Left ventricle myocardium inferior (tissue), 1 donor: ENCODE measurements at places on chromosomes 1 and 21. TPM values are rescaled to one million over a fixed set of nuclear protein-coding genes. Genes with fewer than 3 reads are reported as not detected.

Gene CD101
- total RNA-seq: 0.74 TPM

DNA sequence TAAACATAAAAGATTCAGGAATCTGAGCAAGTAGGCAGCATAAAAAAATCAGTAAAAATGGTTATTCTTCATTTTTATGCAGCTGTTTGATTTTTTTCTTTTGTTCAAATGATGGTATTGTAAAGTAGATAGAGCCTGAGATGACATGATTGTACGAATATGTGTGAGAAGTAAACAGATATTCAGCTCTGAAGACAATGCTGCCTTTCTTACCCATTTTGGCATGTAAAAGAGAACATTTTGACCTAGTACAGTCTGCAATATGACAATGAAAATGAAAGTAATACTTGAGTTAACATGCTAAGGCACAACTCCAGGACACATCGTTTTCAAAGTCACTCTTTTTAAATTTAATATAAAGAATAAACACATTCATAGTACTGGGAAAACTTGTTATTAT lies 95.7 kb upstream of the NCAM2 start:
- no peaks in the 10 kb centered on the region for H3K27me3 ChIP-seq
- H3K36me3 ChIP-seq: no peaks in the 10 kb centered on the region
- H3K27ac ChIP-seq: peak overlapping the region; percentile 18
- H3K4me3 ChIP-seq: no peak overlapping the region
- no peaks in the 10 kb centered on the region for H3K4me1 ChIP-seq

DNA sequence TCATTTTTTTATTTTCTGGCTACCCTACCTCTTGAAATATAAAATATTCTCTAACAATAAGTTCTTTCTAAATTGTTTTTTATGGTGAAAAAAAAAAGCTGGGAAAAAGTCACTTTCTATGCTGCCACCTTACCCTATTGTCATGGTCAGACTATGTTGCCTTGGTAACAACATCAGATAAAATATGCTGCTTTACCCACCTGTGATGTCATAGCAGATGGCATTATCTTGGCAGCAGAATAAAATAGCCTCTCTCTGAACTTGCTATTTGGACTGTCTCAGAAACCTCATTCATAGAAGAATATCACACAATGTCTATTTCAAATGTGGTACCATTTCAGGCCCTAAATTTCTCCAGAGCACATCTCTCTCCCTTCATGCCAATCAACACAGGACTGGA lies 69.6 kb upstream of the SGIP1 start:
- H3K4me1 ChIP-seq: no peaks in the 10 kb centered on the region
- H3K27me3 ChIP-seq: no peaks in the 10 kb centered on the region
- no peak for DNase-seq
- H3K4me3 ChIP-seq: no peak overlapping the region
- H3K36me3 ChIP-seq: no peaks in the 10 kb centered on the region

DNA sequence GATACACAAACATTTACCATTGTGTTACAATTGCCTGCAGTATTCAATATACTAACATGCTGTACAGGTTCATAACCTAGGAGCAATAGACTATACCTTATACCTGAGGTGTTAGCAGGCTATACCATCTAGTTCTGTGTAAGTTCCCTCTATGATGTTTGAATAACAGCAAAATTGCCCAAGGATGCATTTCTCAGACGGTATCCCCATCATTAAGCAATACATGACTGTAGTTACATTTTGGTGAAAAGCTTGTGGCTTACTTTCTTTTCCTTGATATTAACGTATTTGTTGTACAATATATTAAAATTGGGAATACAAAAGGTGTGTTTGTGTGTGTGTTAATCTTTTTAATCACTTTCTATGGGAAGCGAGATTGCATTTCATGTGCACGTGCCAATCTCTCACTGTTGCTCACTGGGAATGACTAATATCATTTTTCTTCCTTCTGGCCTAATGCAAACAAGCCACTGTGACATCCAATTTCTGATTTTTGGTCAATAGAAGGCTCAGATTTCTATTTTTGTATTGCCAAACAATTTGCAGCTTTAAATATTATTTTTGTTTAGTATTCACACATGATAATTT lies 36.7 kb upstream of the WLS start:
- H3K4me3 ChIP-seq: no peak overlapping the region
- no peak overlapping the region for H3K27ac ChIP-seq
- no peaks in the 10 kb centered on the region for H3K27me3 ChIP-seq
- H3K4me1 ChIP-seq: no peaks in the 10 kb centered on the region
- H3K36me3 ChIP-seq: no peaks in the 10 kb centered on the region

Gene TDRD5
- total RNA-seq: not detected

DNA sequence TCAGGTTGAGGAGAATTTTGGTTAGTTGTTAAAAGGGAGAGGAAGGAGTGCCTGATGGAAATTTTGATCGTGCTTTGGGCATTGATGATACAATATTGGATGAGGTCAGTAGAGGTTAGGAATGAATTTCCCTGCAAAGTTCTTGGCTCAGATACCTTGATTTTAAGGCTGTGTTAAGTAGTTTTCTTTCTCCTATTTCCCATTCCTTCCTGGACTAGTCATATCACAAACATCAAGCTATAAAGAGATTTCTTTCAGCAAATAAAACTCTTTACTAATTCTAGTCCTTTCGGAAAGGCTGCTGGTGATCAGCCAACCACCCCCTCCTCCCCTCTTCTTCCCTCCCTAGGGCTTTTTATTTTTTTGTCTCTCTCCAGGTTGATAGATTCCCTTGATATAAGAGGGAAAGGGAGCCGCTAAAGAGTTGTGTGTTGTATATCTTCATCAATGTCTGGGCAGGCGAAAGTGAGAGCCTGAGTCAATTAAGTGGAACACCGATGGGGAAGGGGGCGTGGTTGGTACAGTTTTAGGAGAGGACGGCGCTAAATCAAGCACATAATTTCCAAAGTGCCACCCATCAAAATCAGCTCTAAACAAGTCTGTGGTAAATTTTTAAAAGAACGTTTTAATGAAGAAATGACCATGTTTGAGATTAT lies 100.1 kb upstream of the PLXNA2 start:
- H3K27me3 ChIP-seq: peaks cover 4% of the 10 kb centered on the region
- no peak overlapping the region for H3K4me3 ChIP-seq
- H3K4me1 ChIP-seq: no peaks in the 10 kb centered on the region
- H3K27ac ChIP-seq: no peak overlapping the region

GRCh38 chr1:115927971-115928370 lies 48.3 kb upstream of the SLC22A15 start:
- DNase-seq: no peak
- H3K36me3 ChIP-seq: no peaks in the 10 kb centered on the region
- peaks cover 6% of the 10 kb centered on the region for H3K4me1 ChIP-seq

DNA sequence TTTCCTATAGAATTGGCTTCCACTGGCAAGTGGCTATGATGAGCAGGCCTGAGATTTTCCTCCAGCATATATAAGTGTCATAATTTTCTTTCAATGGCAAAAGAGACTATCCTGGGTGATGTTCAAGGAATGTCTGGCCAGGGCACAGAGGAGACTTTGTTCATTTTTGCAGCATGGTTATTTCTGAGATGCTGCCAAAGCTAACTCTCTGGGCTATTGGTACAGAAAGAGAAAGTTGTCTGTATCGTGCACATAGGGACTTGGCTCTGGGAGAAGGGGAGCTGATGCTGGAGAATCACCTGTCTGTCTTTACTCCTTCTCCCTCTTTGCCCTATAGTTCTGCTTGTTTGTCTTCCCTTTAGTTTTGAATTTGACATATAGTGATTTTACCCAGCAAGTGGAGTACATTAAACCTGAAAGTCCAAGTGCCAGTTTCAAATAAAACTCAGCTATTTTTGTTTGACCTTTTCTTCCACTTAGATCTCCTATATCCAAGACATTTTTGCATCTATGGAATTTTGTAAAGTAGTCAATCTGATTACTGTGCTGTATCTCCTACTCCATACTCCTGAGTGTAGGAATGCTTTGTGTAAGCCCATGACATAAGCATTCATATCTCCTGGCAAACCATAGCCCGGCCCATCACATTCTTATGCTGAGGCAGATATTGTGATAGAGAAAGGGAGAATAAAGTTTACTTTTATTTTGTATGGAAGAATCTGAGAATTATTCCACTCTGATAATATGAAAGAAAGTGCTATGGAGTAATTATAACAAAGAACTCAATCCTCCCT lies 3.9 kb downstream of the FNDC7 start:
- H3K4me3 ChIP-seq: no peak overlapping the region
- peaks cover 8% of the 10 kb centered on the region for H3K4me1 ChIP-seq
- H3K27me3 ChIP-seq: peaks cover 14% of the 10 kb centered on the region

GRCh38 chr1:56156971-56157876 lies 422.1 kb downstream of the PLPP3 start:
- no peaks in the 10 kb centered on the region for H3K27me3 ChIP-seq
- H3K27ac ChIP-seq: no peak overlapping the region
- H3K4me3 ChIP-seq: no peak overlapping the region
- peaks cover 11% of the 10 kb centered on the region for H3K4me1 ChIP-seq

Gene APCS
- not detected for total RNA-seq

DNA sequence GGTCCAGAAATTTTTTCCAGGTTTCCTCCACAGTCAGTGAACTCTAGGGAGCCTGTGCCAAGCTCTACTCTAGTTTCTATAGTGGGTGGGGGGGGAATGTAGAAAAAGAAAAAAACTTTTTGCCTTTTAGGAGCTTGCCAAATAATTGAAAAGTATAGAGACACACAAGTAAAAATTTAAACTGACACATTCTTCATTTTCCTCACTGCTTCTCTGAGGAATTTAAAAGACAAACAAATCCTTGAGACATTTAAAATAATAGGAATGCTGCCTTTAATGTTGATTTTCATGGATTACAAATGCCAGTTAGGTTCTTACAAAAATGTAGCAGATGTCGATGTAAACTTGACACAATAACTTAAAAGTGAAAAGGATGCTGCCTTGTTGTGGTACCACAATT lies 241.9 kb downstream of the DNM3 start:
- no peaks in the 10 kb centered on the region for H3K36me3 ChIP-seq
- H3K4me3 ChIP-seq: no peak overlapping the region
- no peaks in the 10 kb centered on the region for H3K27me3 ChIP-seq
- H3K27ac ChIP-seq: no peak overlapping the region

Gene FYB2
- total RNA-seq: 5.7 TPM

GRCh38 chr1:41726899-41727748 lies 191.6 kb downstream of the HIVEP3 start:
- H3K27ac ChIP-seq: peak overlapping the region; percentile 44
- no peak overlapping the region for H3K4me3 ChIP-seq
- DNase-seq: peak; percentile 78

DNA sequence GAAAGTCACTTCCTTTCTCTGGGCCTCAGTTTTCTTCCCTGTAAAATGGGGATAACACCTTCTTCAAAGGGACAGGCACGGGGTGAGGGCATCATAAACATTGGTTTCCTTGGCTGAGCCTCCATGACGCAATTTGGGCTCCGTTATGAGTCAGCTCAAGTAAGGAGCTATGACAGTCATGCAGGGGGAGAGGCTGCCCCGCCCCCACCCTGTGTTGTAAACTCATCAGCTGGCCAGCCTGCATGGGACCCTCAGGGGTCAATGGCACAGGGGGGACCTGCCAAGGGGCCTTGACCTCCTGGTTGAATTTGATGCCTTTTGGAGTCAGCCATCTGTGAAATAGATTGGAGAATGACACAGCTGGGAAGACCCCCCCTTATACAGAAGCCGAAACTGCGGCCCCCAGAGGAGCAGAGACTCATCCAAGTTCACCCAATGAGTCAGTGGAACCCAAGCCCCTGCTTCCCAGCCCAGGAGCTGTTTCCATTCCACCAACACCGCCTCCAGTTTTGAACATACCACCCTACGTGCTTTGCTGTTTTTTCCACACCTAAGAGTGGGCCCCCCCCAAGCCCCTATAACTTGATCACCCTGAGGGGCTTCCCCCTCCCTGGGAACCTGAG lies 36.8 kb upstream of the RUNX3 start:
- H3K4me1 ChIP-seq: no peaks in the 10 kb centered on the region
- H3K4me3 ChIP-seq: no peak overlapping the region
- H3K27me3 ChIP-seq: peaks cover 99% of the 10 kb centered on the region
- no peaks in the 10 kb centered on the region for H3K36me3 ChIP-seq

GRCh38 chr1:187513190-187513589 lies 684.4 kb downstream of the PLA2G4A start:
- H3K27ac ChIP-seq: no peak overlapping the region
- H3K36me3 ChIP-seq: no peaks in the 10 kb centered on the region
- no peaks in the 10 kb centered on the region for H3K4me1 ChIP-seq
- no peaks in the 10 kb centered on the region for H3K27me3 ChIP-seq
- no peak overlapping the region for H3K4me3 ChIP-seq

Gene NEGR1
- total RNA-seq: 9.7 TPM

DNA sequence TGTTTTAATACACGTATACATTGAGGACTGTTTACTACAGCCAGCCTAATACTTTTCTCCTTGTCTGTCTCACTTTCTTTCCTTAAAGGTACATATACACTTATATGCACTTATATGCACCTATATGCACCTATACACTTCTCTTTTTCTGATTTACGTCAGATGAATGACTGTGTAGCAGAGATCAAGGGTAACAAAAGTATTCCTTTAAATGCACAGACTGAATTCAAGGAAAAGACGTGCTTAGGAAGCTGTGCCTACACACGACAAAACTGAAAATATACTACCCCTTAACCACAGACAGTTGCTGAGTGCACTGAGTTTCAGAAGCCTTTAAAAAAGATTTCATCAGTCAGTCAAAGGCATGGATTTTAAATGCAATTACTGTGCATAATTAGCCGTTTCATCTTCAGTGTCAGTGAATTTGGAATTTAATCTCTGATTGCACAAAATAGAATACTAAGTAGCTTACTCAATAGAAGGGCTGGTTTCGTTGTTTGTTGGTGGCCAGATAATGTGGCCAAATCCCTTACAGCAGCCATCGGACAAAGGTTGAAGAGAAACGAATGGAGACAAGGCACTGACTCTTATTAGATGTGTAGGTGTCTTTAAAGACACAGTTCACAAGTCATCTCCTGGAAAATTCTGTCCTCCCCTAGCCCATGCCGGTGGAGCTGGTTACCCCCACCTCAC lies 38.3 kb upstream of the TARBP1 start:
- H3K4me3 ChIP-seq: no peak overlapping the region
- H3K27ac ChIP-seq: peak overlapping the region; percentile 52
- peaks cover 71% of the 10 kb centered on the region for H3K4me1 ChIP-seq
- no peak for DNase-seq
- no peaks in the 10 kb centered on the region for H3K36me3 ChIP-seq

GRCh38 chr1:12678820-12679219 lies 34.9 kb downstream of the AADACL4 start:
- H3K27ac ChIP-seq: no peak overlapping the region
- H3K4me3 ChIP-seq: no peak overlapping the region
- peaks cover 10% of the 10 kb centered on the region for H3K4me1 ChIP-seq
- DNase-seq: no peak
- no peaks in the 10 kb centered on the region for H3K36me3 ChIP-seq

Gene KDF1
- total RNA-seq: 0.27 TPM

GRCh38 chr1:178408871-178409270 lies 87.9 kb downstream of the CLEC20A start:
- no peak overlapping the region for H3K4me3 ChIP-seq
- H3K4me1 ChIP-seq: peaks cover 19% of the 10 kb centered on the region
- no peak for DNase-seq
- H3K27ac ChIP-seq: no peak overlapping the region
- H3K36me3 ChIP-seq: peaks cover 8% of the 10 kb centered on the region

- no peaks in the 10 kb centered on the region for H3K27me3 ChIP-seq
- no peak overlapping the region for H3K4me3 ChIP-seq
- H3K27ac ChIP-seq: no peak overlapping the region
- H3K4me1 ChIP-seq: no peaks in the 10 kb centered on the region
- H3K36me3 ChIP-seq: no peaks in the 10 kb centered on the region
Observed at GRCh38 chr1:240719953-240720700, 108.2 kb upstream of the GREM2 start.

GRCh38 chr1:192905049-192905448 lies 96.2 kb downstream of the RGS2 start:
- H3K27me3 ChIP-seq: no peaks in the 10 kb centered on the region
- DNase-seq: no peak
- no peaks in the 10 kb centered on the region for H3K36me3 ChIP-seq
- peak overlapping the region; percentile 46 for H3K27ac ChIP-seq

GRCh38 chr1:1204425-1204920 lies 1.9 kb downstream of the TNFRSF18 start:
- DNase-seq: peak; percentile 6
- H3K27ac ChIP-seq: no peak overlapping the region
- no peaks in the 10 kb centered on the region for H3K36me3 ChIP-seq
- H3K4me3 ChIP-seq: no peak overlapping the region
- H3K27me3 ChIP-seq: peaks cover 71% of the 10 kb centered on the region
- peaks cover 40% of the 10 kb centered on the region for H3K4me1 ChIP-seq
